ENCODE measurements at places on chromosomes 11 and 22.

- no peak for DNase-seq
Observed at GRCh38 chr11:124160986-124161385, 22.2 kb upstream of the OR10D3 start.

GRCh38 chr11:45860348-45860747, 13.1 kb downstream of the CRY2 start:
- DNase-seq, result no peak

DNA sequence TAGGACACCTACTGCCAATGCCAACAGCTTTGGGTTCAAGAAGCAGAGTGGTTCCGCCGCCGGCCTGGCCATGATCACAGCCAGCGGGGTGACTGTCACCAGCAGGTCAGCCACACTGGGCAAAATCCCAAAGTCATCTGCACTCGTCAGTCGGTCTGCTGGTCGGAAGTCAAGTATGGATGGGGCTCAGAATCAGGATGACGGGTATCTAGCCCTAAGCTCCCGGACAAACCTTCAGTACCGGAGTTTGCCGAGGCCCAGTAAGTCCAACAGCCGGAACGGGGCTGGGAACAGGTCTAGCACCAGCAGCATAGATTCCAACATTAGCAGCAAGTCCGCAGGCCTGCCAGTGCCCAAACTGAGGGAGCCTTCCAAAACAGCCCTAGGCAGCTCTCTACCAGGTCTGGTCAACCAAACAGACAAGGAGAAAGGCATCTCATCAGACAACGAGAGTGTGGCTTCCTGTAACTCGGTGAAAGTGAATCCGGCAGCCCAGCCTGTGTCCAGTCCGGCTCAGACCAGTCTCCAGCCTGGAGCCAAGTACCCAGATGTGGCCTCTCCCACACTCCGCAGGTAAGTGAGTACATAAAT, 115.1 kb downstream of the DBX1 start:
- DNase-seq, result no peak

- no peak for DNase-seq
Observed at GRCh38 chr22:27829620-27830019, 28.1 kb upstream of the MN1 start.

- no peak for DNase-seq
Observed at GRCh38 chr11:66495401-66495854, 15.0 kb upstream of the BBS1 start.

DNA sequence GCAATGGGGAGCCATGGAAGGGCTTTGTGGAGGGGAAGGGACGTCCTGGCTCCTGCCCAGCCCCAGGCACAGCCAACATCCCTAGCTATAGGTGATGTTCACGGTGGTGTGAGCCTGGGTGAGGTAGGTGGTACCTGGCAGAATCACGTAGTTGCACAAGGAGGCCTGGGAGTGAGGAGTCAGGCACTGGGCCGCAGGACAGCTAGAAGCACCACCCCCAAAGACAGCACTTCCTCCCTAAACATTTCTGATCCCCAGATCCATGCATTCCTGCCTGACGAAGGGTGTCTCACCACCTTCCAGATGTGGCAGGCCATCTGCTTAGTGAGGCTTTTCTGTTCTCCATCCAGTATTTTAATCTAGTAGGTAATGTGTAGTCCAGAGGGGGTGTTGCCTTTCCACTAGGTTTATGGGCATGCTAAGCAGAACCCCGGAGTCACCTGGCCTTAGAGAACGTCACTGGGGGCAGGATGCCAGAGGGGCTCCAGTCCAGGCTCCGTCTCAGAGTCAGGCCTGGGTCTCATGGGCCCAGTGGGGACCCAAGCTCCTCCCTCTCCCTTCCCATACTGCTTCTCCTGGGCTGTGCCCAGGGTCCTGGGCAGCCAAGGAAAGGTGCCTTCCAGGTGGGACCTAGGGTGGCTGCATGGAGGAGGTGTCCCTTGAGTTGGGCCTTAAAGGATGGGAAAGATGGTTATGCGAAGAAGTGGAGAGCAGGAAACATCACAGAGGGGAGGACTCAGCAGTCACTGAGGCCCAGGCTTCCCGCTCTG, 56.2 kb downstream of the OTOG start:
- DNase-seq, result no peak

- DNase-seq, result no peak
Observed at GRCh38 chr22:49269371-49269770, 558.3 kb downstream of the BRD1 start.

DNA sequence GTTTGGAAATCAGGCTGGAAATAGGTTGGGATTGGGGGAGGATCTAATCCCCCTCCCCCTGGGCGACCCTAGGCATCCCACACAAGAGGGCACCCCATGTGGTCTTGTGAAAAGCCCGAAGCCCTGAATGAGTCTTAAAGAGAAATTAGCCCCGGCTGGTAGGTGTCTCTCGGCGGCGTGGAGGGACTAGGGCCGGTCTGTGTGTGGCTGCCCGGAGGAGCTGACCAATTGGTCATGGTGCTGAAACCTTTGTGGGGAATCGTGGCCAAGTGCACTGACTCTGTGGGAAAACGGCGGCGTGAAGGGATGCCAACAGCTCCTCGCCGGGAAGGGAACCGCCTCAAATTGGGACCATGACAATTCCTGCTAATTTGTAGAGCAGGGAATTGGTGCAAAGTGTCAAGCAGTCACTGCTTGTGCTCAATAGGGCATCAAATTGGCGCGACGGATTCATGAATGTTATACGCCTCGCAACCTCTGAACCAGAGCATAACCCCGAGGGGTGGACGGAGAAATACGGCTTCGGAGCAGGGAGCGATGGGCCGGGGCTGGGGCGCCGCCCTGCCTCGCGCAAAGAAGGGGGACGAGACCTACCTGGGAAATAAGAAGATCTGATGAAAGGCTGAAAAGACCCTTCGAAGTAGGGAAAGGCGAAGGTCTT, 1.5 kb downstream of the DBX1 start:
- DNase-seq, result peak; percentile 21

DNA sequence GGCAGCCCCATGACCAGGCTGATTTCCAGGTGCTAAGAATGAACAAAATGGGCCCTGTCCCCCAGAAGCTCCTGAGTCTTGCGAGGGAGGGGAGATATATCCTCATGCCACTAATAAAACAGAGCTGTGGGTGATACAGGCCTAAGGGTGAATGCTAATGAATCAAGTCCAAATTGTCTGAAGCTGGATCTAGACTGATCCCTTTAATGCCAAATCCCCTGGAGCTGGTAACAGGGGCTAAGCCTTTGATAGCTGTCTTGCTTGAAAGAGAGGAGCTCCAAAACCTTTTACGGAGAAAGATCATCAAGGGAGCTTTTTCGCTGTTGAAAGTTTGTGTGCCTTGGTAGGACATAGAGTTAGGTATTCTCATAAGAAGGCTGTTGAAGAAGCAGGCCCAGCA, 79.7 kb downstream of the PPFIBP2 start:
- DNase-seq, result no peak

DNA sequence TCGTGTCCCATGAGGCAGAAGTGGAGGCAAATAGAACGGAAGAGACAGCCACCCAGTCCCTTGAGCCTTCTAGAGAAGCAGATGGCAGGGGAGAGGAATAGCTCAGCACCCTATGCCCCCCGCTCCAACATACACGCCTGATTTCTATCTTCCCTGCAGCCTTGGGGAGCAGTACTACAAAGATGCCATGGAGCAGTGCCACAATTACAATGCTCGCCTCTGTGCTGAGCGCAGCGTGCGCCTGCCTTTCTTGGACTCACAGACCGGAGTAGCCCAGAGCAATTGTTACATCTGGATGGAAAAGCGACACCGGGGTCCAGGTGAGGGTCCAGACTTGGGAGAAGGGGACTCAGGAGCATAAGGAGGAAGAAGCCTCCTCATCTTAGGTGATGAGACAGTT, 6.6 kb downstream of the DPF2 start:
- DNase-seq, result no peak

DNA sequence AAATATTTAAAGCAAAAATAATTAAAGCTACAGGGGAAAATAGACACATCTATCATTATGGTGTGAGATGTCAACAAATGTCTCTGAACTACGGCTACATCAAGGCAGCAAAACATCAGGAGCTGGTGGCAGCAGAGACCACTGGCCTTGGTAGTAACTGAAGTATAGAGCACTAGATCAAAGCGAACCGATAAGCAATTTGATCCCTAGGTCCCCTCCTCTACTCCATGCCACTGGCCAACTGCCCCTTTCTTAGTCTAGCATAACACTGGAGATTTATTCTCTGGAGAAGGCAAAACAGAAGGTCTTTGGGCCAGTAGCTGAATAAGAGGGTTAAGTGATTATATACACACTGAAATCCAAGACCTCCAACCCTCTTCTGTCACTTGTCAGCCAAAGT, 13.6 kb upstream of the RAB3IL1 start:
- DNase-seq, result no peak

DNA sequence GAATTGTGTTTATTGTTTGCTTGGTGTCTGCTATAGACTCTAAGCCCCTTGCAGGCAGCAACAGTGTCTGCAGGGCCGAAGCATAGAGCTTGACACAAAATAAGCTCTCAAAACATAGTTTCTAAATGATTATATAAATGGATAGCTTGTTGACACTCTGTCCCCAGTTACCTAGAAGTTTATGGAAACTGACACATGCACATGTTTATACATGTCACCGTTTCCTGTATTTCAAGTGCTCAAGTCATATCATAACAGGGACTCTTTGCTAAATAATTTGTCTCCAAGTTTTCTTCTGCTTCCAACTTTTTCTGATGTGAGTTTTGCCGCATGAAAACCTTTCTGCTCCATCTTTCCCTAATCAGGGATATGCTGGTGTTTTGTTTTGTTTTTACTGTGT, 3.7 kb upstream of the OR6X1 start:
- no peak for DNase-seq

GRCh38 chr11:70854901-70855556, 397.3 kb downstream of the SHANK2 start:
- DNase-seq, result no peak

DNA sequence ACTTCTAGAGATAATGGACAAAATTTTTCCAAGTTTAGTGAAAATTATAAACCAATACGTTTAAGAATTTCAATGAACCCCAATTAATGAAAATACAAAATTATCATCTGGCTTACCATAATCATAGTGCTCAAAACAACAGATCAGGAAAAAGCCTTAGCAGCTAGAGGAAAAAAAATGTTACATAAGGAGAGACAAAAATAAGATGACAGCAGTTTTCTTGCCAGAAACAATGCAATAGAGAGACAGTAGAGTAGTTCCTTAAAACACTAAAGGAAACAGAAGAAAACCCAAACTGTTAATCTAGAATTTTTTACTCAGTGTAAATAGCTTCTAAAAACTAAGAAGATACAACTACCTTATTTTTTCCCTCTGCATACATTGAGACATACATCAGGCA, 341.7 kb upstream of the CHORDC1 start:
- no peak for DNase-seq

DNA sequence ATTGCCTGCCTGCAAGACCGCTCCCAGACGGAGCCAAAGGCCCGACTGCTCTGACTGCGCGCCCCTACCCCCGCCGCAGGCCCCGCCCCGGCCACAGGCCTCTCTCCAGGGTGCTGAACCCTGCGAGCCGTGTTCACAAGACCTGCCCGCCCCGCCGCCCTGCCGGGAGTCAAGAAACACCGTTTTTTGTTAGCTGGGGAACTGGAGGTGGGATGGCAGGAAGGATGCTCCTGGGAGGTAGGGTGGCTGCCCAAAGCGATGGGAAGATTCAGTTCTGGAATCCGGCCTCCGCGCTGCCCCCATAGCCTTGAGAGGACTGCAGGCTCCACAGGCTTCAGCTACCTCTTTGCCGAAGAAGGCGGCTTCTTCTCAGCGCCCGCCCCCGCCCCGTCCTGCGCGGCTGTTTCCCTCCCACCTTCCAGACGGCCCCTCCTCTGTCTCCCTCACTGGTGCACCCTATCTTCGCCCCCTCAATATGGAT, 2.7 kb upstream of the PDE2A start:
- no peak for DNase-seq
